Head of caudate nucleus (tissue), 42 donors: ENCODE measurements at places on chromosomes 16 and 17.

GRCh38 chr17:726271-726919 is 6.0 kb upstream of the TLCD3A start:
- no peak for DNase-seq

- no peak for DNase-seq
Observed at GRCh38 chr16:84751947-84752346, 52.1 kb downstream of the USP10 start.

GRCh38 chr16:88685156-88686061 is 898 bp downstream of the SNAI3 start:
- no peak for DNase-seq

GRCh38 chr16:23929237-23929636 is 93.5 kb downstream of the PRKCB start:
- DNase-seq, result no peak

- DNase-seq, result no peak
Observed at GRCh38 chr16:87465306-87465705, 27.5 kb downstream of the ZCCHC14 start.

- DNase-seq, result peak; percentile 50
Observed at GRCh38 chr17:16491703-16492612, at the start of gene LRRC75A. Gene LRRC75A (minus strand): TSS chr17:16492193. CDS start chr17:16491990, 203 bp downstream.

DNA sequence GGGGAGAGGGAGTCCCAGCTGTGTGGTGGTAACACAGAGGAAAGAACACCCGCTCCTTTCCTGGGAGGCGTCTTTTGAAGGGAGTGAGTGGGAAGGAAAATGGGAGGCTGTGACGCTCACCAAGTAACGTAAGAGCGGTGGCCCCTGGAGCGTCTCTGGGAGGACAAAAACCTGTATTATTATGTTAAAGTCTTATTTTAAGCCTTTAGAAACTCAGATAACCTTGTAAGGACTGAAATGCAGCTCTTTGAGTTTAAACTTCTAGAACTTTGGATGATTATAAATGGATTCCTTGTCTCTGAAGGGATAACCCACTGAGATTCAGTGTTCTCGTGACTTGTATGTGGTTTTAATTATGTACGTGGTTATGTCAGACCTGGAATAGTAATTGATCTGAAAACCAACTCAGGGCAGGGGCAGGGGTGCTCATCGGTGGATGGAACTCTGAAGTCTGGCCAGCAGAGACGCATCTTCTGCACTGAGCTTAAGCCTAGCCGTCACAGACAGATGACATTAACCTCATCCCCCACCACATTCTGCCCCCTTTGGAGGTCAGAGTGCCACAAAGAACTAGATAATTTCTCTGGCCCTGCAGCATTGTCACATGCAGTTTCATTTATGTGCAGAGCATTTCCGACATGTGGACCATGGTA is 41.8 kb upstream of the SLC12A3 start:
- peak; percentile 61 for DNase-seq
